AG04449 (cell line): ENCODE measurements at places on chromosomes 2 and 18.

DNA sequence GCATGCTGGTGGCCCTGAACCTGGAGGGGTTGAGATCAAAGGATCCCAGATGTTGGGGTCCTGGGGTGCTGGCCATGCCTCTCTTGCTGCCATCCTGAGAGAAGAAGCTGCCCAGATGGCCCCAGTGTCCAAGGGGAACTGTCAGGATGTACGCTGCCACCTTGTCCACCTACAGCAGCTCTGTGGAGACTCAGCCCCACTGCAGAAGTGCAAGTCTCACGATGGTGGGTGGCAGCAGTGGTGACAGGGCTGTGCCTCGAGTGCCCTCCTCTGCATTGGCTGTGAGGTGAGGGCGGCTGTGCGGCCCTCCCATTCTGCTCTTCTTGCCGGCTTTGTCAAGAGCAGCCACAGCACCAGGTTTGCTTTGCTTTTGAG is 24.7 kb downstream of the ODC1 start:
- no peak for DNase-seq

DNA sequence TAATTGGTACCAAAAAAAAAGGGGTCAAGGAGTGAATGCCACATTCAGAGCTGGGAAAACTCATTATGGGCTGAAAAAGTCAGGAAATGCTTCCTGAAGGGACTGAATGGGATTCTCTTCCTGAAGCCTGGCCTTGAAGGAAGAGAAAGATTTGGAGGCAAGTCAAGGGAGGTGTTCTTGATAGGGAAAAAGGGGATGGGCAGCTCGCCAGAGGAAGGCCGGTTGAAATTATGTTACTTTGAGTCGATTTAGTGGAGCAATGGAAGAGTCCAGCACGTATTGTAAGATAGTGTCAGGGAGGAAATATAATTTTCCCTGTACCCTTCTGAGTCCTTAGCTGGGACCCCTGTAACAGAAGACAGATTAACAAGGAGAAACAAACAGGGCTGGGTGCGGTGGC is 115.3 kb upstream of the STPG4 start:
- DNase-seq: no peak

DNA sequence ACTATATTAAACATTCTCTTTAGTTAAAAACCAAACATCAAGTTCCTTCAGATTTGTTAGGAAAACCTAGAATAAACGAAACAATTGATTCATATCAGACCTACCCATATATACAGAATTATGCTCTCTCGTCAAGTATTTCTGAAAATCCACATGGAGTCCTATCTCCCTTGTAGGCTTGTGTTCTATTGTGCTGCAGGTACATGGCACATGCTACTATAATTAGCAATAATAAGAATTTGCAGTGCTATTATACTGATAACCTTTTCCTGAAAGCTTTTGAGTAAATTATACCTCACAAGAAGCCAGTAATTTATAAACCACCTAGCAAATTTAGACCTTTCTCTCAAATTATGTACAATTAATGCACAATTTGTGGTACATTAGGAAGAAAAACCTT is 158.6 kb upstream of the STK17B start:
- no peak for DNase-seq

DNA sequence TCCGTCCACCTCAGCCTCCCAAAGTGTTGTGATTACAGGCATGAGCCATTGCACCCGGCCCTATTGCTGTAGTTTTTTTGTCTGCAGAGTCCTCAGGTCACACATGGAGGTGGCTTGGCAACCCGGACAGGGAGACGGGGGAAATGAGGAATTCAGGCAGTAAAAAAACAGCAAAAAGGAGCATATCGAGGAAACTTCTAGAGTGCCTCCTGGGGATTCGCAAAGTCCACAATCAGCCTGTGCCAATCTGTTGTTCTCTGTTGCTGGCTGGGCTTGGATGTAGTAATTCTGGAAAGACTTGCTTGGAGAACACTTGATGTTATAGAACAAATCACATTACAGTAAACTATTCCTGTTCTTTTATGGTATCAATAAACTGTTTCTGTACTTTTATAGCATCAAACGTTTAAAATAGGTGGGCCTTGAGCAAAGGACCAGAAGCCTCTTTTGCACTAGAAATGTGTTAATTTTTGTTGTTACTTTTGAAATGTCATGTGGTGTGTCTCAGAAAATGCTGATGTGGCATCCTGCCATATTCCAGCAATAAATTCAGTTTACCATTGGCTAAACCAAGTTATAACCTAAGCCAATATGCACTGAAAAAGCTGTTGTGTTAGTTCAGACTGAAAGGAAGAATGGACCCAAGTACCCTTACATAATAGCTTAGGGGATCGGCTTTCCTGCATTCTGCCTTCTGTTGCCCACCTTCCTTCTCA is 14.4 kb downstream of the ELAC1 start:
- DNase-seq: no peak

- no peak for DNase-seq
Observed at GRCh38 chr18:63318889-63319382, 633 bp downstream of the BCL2 start.

DNA sequence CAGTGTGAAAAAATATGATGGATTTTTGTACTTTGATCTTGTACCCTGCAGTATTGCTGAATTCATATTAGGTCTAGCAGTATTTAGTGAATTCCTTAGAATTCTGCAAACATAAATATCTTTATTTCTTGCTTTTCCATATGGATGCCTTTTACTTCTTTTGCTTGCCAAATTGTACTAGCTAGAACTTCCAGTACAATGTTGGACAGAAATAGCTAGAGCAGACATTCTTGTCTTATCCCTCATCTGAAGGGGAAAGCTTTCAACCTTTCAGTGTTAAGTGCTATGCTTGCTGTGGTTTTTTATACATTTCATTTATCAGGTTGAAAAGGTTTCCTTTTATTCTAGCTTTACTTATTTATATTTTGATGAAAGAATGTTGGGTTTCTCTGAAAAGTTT is 1321.9 kb upstream of the CHAC2 start:
- no peak for DNase-seq

GRCh38 chr18:8416212-8417019 is 192.8 kb upstream of the RAB12 start:
- DNase-seq: no peak

GRCh38 chr18:33836564-33836963 is 258.5 kb downstream of the ASXL3 start:
- DNase-seq: no peak

DNA sequence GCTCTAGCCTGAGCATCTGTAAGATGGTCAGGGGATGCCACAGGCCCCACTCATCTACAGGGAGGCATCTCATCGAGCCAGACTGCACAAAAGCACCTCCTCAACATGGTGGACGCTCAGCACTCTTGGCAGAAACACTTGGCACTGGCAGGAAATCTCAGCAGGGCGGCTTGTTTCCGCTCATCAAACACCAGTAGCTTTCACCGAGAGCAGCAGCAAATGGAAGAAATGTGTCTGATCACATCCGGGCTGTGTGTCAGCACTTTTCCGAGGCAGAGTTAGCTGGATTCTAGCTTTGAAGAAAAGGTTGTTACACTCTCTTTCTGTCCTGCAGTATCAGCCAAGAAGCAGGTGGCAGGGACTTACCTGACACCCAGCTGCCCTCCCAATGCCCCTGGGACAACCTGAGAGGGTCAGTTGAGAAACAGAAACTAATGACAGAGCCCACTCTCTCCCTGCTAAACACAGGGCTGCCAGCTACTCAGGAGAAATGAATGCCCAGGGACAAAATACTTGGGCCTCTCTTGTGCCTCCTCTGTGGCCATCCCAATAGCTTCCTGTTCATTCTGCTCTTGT is 68.9 kb upstream of the FZD7 start:
- DNase-seq: no peak

DNA sequence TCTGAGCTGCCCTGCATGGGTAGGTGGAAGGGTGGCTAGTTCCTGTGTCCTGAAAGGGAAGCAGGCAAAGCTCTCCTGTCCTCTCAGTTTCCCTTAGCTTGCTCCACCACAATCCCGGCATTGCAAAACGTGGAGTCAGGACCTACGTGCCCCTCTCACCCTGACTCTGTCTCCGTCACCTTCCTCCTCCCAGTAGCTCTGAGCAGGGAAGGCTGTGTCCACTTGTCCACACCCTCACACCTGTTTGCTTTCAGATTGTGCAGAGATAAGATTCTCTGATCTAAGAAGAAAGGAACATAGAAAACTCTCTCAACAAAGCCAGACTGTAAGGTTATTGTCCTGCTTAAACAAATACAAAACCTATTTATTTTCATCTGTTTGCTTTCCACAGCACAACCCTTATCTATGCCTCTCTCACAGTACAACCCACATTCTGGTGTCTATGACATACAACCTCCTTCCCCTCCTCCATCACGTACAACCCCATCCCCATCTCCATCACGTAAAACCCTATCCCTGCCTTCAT is 79.0 kb downstream of the ALPK2 start:
- DNase-seq: no peak

- no peak for DNase-seq
Observed at GRCh38 chr18:25921677-25922421, 168.6 kb downstream of the SS18 start.

GRCh38 chr2:108627911-108628567 is 91.2 kb upstream of the RANBP2 start:
- DNase-seq: no peak
